ENCODE measurements at places on chromosomes 16 and 17.
A peak's percentile ranks its signal among the peaks of the same experiment; 100 is the strongest.

- DNase-seq, result no peak
Observed at GRCh38 chr17:82031885-82032627, 578 bp downstream of the RAC3 start.

- no peak for DNase-seq
Observed at GRCh38 chr16:6209355-6209930, 1111.8 kb upstream of the EEF2KMT start.

GRCh38 chr17:68580236-68580770, 20.9 kb downstream of the FAM20A start:
- DNase-seq, result peak; percentile 81

- DNase-seq, result peak; percentile 81
Observed at GRCh38 chr17:40499551-40500189, 1.8 kb downstream of the TNS4 start.

GRCh38 chr16:56788435-56788834, 58.5 kb downstream of the NUP93 start:
- no peak for DNase-seq

DNA sequence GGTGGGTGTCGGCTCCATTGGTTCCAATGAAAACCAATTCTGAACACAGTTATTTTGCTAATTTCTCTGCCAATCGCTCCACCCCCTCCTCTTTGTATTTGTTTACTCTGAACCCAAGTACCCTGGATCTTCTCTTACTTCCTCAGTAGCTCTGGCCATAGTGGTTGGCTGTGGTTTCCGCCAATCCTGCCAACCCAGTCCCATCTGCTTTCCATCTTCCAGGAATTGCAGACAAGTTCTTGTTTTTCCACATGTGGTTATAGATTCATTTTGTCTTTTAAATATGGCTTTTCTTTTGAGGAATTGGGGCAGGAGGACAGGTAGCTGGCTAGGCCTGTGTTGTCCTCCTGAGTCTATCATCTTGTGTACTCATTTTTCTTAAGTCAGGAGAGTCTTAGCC, 92.0 kb downstream of the CYLD start:
- no peak for DNase-seq

DNA sequence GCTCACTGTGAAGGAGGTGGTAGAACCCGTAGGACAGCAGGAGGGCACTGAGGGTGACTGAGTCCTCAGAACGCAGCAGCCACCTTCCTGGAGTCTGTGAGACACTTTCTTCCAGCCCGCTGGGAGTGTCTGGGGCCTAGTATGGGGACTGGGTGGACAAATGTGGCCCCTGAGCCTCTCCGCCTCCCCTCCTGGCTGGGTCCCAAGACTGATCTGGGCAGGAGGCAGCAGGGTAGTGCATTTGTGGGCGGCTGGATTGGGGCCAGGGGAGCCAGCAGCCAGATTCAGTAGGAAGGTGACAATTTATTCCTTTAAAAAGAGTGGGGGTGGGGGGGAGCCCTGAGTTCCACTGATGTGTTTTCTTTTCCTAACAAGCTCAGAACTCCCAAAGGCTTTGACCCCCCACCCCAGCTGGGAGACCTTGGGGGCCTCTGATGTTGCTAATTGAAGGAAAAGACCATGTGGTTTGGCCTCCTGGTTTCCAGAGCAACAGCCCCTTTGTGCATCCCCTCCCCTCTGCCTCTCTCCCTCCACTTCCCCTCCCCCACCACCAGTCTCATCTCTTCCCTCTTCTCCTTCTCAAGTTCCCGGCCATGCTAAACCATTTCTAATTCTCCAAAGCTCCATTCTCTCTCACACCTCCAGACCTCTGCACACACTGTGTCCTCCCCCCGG, 4.4 kb downstream of the CLEC19A start:
- DNase-seq, result peak; percentile 28
